ENCODE measurements at places on chromosomes 16 and 17. TPM values are rescaled to one million over a fixed set of nuclear protein-coding genes. Genes with fewer than 3 reads are reported as not detected.

DNA sequence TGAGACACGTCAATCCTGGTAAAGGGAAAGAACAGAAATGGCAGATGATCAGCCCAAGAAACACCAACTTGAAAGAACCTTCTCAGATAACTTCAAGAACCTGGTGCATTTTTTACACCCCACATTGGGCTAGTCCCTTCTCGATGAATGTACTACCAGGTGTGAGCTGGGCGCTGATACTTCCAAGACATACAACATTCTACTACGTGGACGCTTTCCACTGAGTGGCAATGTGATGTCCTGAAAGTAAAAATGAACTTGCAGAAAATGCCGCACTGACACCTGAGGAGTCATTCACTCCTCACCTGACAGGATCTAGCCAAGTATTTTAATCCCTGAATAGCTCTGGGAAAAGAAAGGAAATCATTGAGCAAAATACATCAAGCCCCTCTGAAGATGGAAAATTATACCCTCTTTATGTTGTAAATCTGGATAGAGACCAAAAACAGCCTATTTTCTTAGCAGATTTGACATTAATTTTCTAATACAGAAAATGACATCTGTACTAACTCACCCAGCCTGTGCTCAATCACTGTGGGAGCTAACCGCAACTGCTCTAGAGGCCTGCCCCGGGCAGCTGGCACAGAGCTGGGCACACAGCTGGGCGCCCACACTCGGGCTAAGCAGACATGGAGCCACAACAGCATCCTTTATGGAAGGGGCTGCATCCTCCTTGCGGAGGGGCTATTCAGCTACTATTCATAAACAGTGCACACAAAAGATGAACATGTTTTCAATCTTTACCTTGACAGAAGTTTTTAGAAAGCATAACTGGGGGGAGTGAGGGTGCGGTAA lies 16.2 kb downstream of the SNN start:
- no peak overlapping the region for H3K4me3 ChIP-seq
- H3K27ac ChIP-seq = no peak overlapping the region
- no peaks in the 10 kb centered on the region for H3K27me3 ChIP-seq

DNA sequence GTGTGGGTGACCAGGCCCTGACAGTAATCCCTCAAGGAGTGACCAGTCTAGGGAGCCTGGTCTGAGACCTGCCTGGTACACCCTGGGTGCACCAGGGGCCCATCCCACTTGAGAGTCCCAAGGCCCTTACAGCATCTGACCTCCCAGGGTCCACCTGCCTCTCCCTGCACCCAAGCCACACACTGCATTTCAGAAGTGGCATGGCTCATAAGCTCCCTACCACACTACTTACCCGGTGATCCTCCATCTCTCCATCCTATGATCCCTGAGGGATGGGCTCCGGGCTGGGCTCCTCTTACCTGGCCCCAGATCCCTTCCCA lies 40.6 kb downstream of the LGALS9 start:
- no peaks in the 10 kb centered on the region for H3K4me1 ChIP-seq
- H3K27ac ChIP-seq = no peak overlapping the region
- H3K27me3 ChIP-seq = no peaks in the 10 kb centered on the region

GRCh38 chr17:67855504-67856324 lies 30.4 kb downstream of the BPTF start:
- peak overlapping the region; percentile 86 for H3K27ac ChIP-seq
- H3K4me3 ChIP-seq = peak overlapping the region; percentile 75

DNA sequence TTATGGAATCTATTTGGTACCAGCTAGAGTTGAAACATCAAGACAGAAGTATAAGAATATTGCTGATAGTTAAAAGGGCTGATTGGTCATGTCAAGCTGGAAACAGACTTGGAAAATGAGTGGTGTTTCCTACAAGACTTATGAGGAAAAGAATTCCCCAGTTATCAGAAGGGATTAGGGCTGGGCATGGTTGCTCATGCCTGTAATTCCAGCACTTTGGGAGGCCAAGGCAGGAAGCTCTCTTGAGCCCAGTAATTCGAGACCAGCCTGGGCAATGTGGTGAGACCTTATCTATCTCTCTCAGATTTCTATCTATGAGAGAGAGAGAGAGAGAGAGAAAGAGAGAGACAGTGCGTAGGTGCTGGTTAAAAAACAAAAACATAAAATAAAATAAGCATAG lies 139.5 kb upstream of the PMFBP1 start:
- H3K27me3 ChIP-seq = no peaks in the 10 kb centered on the region
- peaks cover 5% of the 10 kb centered on the region for H3K36me3 ChIP-seq
- H3K27ac ChIP-seq = no peak overlapping the region
- H3K4me1 ChIP-seq = no peaks in the 10 kb centered on the region

The CD300H gene
- not detected for total RNA-seq

The PABPN1L gene
- not detected for total RNA-seq

The CTNS gene
- total RNA-seq = 11.0 TPM

DNA sequence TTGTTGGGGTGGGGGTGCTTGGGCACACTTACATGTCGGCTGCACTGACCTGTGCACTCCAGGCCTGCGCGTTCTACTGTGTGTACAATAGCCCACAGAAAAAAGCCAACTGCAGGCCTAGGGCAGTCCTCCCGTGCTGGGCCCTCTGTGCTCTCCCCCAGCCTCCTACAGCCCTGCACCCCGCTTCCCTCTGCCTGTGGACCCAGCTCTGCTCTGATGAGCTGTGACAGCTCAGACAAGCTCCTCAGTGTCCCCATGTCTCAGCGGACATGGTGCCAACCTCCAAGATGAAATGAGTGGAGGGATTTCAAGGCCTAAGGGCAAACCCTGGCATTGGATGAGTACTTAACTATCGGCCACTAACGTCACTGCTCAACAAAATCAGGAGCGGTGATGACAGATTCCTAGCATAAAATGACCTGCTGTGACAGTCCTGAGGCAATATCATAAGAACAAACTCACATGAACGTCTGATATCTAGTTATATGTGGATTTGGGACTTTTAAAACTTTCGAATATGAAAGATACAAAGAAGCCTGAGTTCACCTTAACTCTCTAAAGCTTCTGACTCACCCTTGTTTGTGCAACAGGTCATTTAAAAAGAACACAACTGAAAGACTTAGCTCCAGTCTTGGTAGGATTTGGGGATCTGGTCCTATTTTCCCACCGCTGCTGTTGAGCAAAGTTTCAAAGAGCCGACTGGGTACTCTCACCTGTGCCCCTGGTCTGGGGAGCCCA lies 34.7 kb downstream of the CCDC57 start:
- no peak for DNase-seq
- no peak overlapping the region for H3K27ac ChIP-seq
- no peak overlapping the region for H3K4me3 ChIP-seq
- no peaks in the 10 kb centered on the region for H3K4me1 ChIP-seq
- H3K27me3 ChIP-seq = no peaks in the 10 kb centered on the region
- H3K36me3 ChIP-seq = peaks cover 3% of the 10 kb centered on the region

DNA sequence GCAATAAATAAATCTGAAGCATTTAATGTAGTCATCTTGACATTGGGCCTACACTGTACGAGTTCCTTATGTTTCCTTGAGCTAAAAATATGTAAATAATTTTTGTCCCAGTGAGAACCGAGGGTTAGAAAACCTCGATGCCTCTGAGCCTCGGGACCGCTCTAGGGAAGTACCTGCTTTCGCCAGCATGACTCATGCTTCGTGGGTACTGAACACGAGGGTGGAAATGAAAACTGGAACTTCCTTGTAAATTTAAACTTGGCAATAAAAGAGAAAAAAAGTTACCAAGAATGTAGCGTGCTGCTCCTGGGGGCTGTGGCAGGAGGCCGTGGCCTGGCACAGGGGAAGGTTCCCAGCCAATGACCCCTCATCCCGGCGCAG lies 74.1 kb downstream of the SOCS1 start:
- peak overlapping the region; percentile 48 for H3K27ac ChIP-seq
- peaks cover 20% of the 10 kb centered on the region for H3K4me1 ChIP-seq
- H3K27me3 ChIP-seq = no peaks in the 10 kb centered on the region
- H3K4me3 ChIP-seq = no peak overlapping the region

The FOXJ1 gene
- total RNA-seq = 7.5 TPM

DNA sequence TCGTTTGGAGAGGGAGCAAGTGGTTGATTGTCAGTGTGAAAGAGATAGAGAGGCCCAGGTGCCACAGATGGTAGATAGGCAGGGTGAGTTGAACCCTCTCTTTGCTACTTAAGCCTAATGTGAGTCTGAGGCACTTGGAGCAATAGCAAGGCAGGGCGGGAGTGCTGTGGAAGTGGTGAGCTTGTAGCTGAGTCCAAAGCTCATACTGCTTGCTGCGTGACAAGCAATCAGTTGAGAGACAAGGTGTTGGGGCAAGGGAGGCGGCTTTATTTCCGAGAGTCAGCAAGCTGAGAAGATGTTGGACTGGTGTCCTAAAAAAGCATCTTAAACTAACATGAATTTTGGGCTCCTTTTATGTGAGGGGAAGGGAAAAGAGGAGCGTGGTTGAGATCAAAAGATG lies 112.9 kb upstream of the ZKSCAN2 start:
- no peak overlapping the region for H3K4me3 ChIP-seq
- H3K27me3 ChIP-seq = no peaks in the 10 kb centered on the region
- H3K36me3 ChIP-seq = no peaks in the 10 kb centered on the region
- no peak overlapping the region for H3K27ac ChIP-seq
- no peak for DNase-seq
- no peaks in the 10 kb centered on the region for H3K4me1 ChIP-seq

The HS3ST3A1 gene
- total RNA-seq = 0.12 TPM

The KRTAP4-7 gene
- total RNA-seq = not detected

The WSCD1 gene
- 0.27 TPM for total RNA-seq

DNA sequence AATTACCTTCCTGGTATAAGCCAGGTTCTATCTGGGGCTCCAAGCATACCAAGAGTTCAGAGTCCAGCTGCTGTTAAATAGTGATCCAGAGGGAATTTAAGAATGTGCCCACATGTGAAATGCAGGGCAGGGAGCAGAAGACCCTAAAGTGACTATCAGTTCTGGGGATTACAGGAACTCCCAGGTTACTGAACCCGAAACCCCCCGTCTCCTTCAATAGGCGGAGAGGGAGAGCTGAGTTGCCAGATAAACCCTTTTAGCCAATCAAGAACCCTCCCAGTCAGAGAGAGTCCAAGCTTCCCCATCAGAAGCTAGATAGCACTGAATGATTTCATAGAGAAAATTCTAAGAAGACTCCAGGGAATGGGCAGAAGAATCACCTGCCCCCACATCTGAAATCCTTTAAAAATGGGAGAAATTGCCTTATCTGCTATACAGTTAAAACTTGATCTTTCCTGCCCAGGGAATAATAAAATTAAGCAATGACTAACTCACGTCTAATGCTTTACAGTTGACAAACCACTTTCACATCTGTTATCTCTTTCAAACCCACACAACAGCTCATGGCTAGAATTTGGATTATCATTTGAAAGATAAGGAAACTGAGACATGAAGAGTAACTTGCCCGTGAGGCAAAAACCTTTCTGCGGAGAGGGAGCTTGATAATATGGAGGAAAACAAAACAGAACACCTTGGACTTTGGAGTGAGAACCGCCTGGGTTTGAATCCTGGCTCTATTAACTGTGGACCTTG lies 10.2 kb downstream of the NOG start:
- no peak for DNase-seq
- no peak overlapping the region for H3K4me3 ChIP-seq
- peak overlapping the region; percentile 28 for H3K27ac ChIP-seq

The GNG13 gene
- total RNA-seq = not detected

- no peak overlapping the region for H3K4me3 ChIP-seq
- H3K27me3 ChIP-seq = no peaks in the 10 kb centered on the region
- DNase-seq = no peak
- H3K36me3 ChIP-seq = no peaks in the 10 kb centered on the region
Measured at GRCh38 chr17:1011138-1011537, 14.2 kb downstream of the TIMM22 start.
